ENCODE measurements at places on chromosomes 3 and 15. TPM values are rescaled to one million over a fixed set of nuclear protein-coding genes. Genes with fewer than 3 reads are reported as not detected.

GRCh38 chr3:141368062-141368924 lies at the start of gene ZBTB38:
TSS of gene ZBTB38 (plus strand) at chr3:141368504. CDS start at chr3:141442389, 73,885 bp downstream.
- H3K36me3 ChIP-seq: no peaks in the 10 kb centered on the region
- peak; percentile 96 for DNase-seq
- peak within 1 kb of the TSS; percentile 90 for H3K27ac ChIP-seq
- H3K27me3 ChIP-seq: no peaks in the 10 kb centered on the region
- peaks cover 47% of the 10 kb centered on the region for H3K4me1 ChIP-seq

- no peaks in the 10 kb centered on the region for H3K36me3 ChIP-seq
- no peak for DNase-seq
- no peak overlapping the region for H3K4me3 ChIP-seq
- H3K27ac ChIP-seq: no peak overlapping the region
- H3K27me3 ChIP-seq: no peaks in the 10 kb centered on the region
These were observed 168.5 kb downstream of the NFKBIZ start for GRCh38 chr3:102017784-102018183.

DNA sequence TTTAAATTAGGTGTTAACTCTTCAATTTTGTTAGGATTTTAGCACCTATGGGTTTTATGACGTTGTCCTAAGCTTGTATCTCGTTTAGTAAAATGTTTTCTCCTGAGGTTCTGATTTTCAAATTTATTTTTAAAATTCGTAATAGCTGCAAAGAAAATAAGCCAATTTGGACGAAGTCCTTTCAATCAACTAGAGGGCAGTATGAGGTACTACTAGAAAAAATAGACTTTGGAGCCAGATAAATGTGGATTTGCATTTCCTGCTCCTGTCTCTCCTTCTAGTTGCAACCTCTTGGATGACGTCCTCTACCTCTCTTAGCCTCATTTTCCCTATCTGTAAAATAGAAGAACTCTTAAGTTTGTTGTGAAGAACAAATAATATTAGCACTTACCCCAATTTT lies 81.1 kb downstream of the SLTM start:
- peaks cover 35% of the 10 kb centered on the region for H3K36me3 ChIP-seq
- H3K4me3 ChIP-seq: no peak overlapping the region
- no peaks in the 10 kb centered on the region for H3K27me3 ChIP-seq
- peak; percentile 53 for DNase-seq
- no peak overlapping the region for H3K27ac ChIP-seq

Gene SLC38A3
- not detected for total RNA-seq

GRCh38 chr15:93026380-93026817 lies 62.6 kb downstream of the RGMA start:
- peaks cover 62% of the 10 kb centered on the region for H3K36me3 ChIP-seq
- DNase-seq: no peak
- H3K4me1 ChIP-seq: peaks cover 55% of the 10 kb centered on the region
- no peak overlapping the region for H3K4me3 ChIP-seq

- H3K4me3 ChIP-seq: no peak overlapping the region
- DNase-seq: no peak
- no peaks in the 10 kb centered on the region for H3K27me3 ChIP-seq
- no peak overlapping the region for H3K27ac ChIP-seq
- no peaks in the 10 kb centered on the region for H3K4me1 ChIP-seq
These were observed 1602.1 kb downstream of the SI start for GRCh38 chr3:163476179-163476578.

Gene HEMK1
- 6.1 TPM for total RNA-seq

Gene C3orf80
- total RNA-seq: 0.73 TPM

DNA sequence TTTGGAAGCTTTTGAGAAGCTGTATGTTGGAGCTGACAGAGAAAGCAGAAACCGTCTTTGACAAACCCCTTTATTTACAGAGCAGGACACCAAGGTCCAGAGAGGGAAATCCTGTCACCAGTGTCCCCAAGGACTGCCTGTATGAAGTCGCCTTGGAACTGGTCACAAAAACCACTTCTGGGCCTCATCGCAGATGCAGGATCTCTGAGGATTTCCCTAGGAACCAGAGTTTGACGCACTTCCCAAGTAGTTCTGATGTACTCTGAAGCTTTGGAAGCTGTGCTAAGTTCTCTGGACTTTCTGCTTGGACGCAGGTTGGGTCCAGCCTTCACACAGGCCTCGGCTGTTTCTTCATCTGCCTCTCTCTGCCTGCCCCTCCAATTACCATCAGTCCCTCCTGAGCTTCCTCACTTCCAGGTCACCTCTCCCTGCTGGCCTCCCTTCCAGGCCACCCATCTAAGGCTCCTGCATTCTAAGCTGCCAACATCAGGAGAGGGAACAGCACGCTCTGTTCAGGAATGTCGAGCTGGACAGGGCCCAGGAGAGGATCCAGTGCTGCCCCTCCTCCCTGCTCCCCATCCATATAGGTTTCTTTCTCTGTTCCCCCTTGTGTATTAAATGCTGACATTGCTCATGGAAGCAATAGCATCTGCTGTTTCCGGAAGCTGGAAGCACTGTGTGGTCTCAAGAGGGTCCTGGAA lies 270.8 kb downstream of the OPA1 start:
- DNase-seq: no peak
- H3K4me3 ChIP-seq: no peak overlapping the region

GRCh38 chr15:83248151-83249029 lies 36.1 kb downstream of the BNC1 start:
- peaks cover 3% of the 10 kb centered on the region for H3K4me1 ChIP-seq
- no peaks in the 10 kb centered on the region for H3K27me3 ChIP-seq
- H3K4me3 ChIP-seq: no peak overlapping the region
- DNase-seq: peak; percentile 85
- no peaks in the 10 kb centered on the region for H3K36me3 ChIP-seq
- H3K27ac ChIP-seq: no peak overlapping the region

- H3K4me1 ChIP-seq: peaks cover 18% of the 10 kb centered on the region
- no peaks in the 10 kb centered on the region for H3K27me3 ChIP-seq
- H3K36me3 ChIP-seq: peaks cover 38% of the 10 kb centered on the region
- no peak overlapping the region for H3K4me3 ChIP-seq
These were observed 6.0 kb downstream of the NCKIPSD start for GRCh38 chr3:48679411-48680391.

- H3K36me3 ChIP-seq: no peaks in the 10 kb centered on the region
- peaks cover 73% of the 10 kb centered on the region for H3K27me3 ChIP-seq
- H3K4me3 ChIP-seq: no peak overlapping the region
- no peak for DNase-seq
These were observed 1.9 kb upstream of the TMEM158 start for GRCh38 chr3:45227946-45228345.

Gene SERPINI1
- 5.9 TPM for total RNA-seq

DNA sequence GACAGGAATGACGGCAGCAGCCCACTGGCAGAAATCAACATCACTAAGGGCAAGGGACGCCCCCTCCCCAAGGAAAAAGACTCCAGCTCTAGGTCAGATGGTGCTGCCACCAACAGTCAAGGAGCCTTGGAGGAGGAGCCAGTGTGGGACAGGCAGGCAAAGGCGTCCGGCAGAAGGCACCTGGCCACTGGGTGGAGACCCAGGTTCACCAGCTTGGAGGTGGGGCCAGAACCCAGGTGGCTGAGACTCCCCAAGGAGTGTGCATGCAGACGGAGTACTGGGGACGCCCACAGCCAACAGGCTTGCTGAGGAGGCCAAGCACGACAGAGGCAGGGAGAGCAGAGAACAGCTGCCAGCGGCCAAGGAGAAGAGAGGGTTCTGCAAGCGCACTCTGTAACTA lies 35.2 kb downstream of the PTPN23 start:
- DNase-seq: peak; percentile 39
- H3K27me3 ChIP-seq: no peaks in the 10 kb centered on the region
- H3K4me3 ChIP-seq: no peak overlapping the region
- H3K4me1 ChIP-seq: no peaks in the 10 kb centered on the region
- H3K27ac ChIP-seq: no peak overlapping the region
- peaks cover 94% of the 10 kb centered on the region for H3K36me3 ChIP-seq

- no peak overlapping the region for H3K4me3 ChIP-seq
- DNase-seq: peak; percentile 51
- H3K4me1 ChIP-seq: no peaks in the 10 kb centered on the region
- no peaks in the 10 kb centered on the region for H3K36me3 ChIP-seq
These were observed 25.5 kb upstream of the MNS1 start for GRCh38 chr15:56490461-56490860.

- no peak for DNase-seq
- no peaks in the 10 kb centered on the region for H3K4me1 ChIP-seq
- no peaks in the 10 kb centered on the region for H3K27me3 ChIP-seq
- no peak overlapping the region for H3K27ac ChIP-seq
These were observed 205.0 kb upstream of the ADAMTS9 start for GRCh38 chr3:64892671-64893309.

Gene PTH1R
- total RNA-seq: 3.5 TPM

- H3K27me3 ChIP-seq: no peaks in the 10 kb centered on the region
- DNase-seq: peak; percentile 28
- no peaks in the 10 kb centered on the region for H3K36me3 ChIP-seq
- no peak overlapping the region for H3K27ac ChIP-seq
These were observed 60.0 kb upstream of the SYN2 start for GRCh38 chr3:11944052-11944673.

Gene TMCO5A
- total RNA-seq: not detected

Gene SLC51B
- total RNA-seq: not detected

DNA sequence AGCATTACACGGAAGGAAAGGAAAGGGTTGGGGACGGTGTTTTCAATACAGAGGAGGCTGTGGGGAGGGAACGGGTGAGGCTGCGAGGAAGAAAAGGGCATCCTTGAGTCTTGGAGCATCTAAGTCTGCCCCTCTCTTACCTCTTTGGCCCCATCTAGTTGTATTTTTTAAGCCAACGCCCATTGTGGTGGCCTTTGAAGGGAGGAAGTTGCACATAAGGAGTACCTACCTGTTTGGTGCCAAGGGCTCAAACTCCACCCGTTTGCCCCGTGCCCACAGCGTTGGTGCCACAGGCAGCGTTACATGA lies 146.1 kb upstream of the UMPS start:
- H3K27me3 ChIP-seq: peaks cover 24% of the 10 kb centered on the region
- H3K27ac ChIP-seq: peak overlapping the region; percentile 80
- no peak for DNase-seq
- H3K4me3 ChIP-seq: peak overlapping the region; percentile 63
- H3K36me3 ChIP-seq: no peaks in the 10 kb centered on the region

DNA sequence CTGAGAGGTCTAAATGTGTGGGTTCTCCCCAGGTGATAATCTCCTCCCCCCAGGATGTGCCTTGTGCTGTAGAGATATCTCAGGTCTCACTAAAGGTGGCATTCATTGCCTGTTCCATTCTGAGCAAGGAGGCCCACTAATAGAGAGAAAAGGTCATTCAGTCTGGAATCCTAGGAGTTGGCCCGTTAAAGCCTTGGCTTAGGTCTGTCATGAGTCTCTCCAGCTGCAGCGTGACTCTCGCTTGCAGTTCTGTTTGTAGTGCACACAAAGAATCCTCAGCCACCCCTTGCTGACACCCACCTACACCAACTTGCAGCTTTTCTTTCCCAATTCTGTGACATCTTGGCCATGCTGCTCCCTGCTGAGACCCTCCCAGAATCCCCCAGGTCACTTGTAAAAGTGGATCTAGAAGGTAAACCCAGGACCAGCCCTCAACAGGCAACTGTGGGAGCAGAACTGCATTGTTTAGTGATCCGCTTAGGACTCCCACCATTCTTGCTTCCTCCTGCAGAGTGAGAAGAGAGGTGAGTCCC lies 17.7 kb downstream of the MAGEF1 start:
- peaks cover 9% of the 10 kb centered on the region for H3K4me1 ChIP-seq
- no peaks in the 10 kb centered on the region for H3K36me3 ChIP-seq
- H3K4me3 ChIP-seq: no peak overlapping the region
- no peak overlapping the region for H3K27ac ChIP-seq

Gene SLC24A5
- not detected for total RNA-seq

- no peak overlapping the region for H3K27ac ChIP-seq
- DNase-seq: peak; percentile 1
These were observed 2.1 kb downstream of the CCDC51 start for GRCh38 chr3:48437812-48438211.

- H3K4me3 ChIP-seq: no peak overlapping the region
- no peak overlapping the region for H3K27ac ChIP-seq
- no peaks in the 10 kb centered on the region for H3K27me3 ChIP-seq
- H3K4me1 ChIP-seq: no peaks in the 10 kb centered on the region
These were observed 3.2 kb downstream of the RTP3 start for GRCh38 chr3:46500656-46501635.

DNA sequence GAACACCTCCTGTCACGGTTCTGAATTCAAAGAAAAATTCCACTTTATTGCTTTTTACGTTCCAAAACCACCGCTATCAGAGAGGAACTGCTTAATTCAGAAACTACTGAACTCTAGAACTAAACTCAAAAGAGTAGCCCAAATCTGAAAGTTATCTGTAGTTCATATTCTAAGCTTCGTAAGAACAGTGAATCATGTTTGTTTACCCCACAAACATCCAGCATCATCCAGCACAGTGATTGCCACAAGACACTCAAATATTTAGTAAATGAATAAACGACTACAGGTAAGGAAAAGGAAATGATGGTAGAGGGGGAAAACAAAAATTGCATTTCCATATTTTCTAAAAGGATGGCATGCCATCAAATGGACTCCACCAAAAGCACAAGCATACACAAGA lies 32.3 kb downstream of the VPS13C start:
- H3K4me1 ChIP-seq: peaks cover 4% of the 10 kb centered on the region
- H3K27ac ChIP-seq: no peak overlapping the region
- peaks cover 30% of the 10 kb centered on the region for H3K36me3 ChIP-seq
- no peak overlapping the region for H3K4me3 ChIP-seq

GRCh38 chr3:99684644-99685043 lies 46.2 kb downstream of the COL8A1 start:
- no peaks in the 10 kb centered on the region for H3K36me3 ChIP-seq
- no peak overlapping the region for H3K4me3 ChIP-seq
- no peak overlapping the region for H3K27ac ChIP-seq
- H3K4me1 ChIP-seq: no peaks in the 10 kb centered on the region
- DNase-seq: no peak

DNA sequence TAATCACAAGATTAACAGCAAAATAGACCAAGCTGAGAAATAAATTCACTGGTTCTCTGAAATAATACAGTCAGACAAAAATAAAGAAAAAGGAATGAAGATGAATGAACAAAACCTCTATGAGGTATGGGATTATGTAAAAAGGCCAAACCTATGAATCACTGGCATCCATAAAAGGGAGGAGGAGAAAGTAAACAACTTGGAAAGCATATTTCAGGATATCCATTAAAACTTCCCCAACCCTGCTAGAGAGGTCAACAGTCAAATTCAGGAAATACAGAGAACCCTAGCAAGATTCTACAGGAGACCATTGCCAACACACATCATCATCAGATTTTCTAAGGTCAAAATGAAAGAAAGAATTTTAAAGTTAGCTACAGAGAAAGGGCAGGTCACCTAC lies 649.7 kb upstream of the CBLB start:
- H3K4me1 ChIP-seq: no peaks in the 10 kb centered on the region
- no peak overlapping the region for H3K4me3 ChIP-seq
- DNase-seq: no peak
- H3K27me3 ChIP-seq: no peaks in the 10 kb centered on the region
- H3K36me3 ChIP-seq: no peaks in the 10 kb centered on the region

- peaks cover 14% of the 10 kb centered on the region for H3K27me3 ChIP-seq
- no peaks in the 10 kb centered on the region for H3K4me1 ChIP-seq
- DNase-seq: no peak
- H3K36me3 ChIP-seq: no peaks in the 10 kb centered on the region
- no peak overlapping the region for H3K4me3 ChIP-seq
These were observed 90.3 kb upstream of the PRR23E start for GRCh38 chr3:127102587-127102986.

Gene ISL2
- total RNA-seq: not detected

GRCh38 chr15:71212146-71212545 lies 96.9 kb downstream of the THSD4 start:
- H3K4me1 ChIP-seq: peaks cover 5% of the 10 kb centered on the region
- DNase-seq: no peak
- no peak overlapping the region for H3K27ac ChIP-seq
- H3K27me3 ChIP-seq: no peaks in the 10 kb centered on the region

Data from stomach (tissue), 19 donors.